ENCODE measurements at places on chromosomes 3 and 15.
A peak's percentile ranks its signal among the peaks of the same experiment; 100 is the strongest.

DNA sequence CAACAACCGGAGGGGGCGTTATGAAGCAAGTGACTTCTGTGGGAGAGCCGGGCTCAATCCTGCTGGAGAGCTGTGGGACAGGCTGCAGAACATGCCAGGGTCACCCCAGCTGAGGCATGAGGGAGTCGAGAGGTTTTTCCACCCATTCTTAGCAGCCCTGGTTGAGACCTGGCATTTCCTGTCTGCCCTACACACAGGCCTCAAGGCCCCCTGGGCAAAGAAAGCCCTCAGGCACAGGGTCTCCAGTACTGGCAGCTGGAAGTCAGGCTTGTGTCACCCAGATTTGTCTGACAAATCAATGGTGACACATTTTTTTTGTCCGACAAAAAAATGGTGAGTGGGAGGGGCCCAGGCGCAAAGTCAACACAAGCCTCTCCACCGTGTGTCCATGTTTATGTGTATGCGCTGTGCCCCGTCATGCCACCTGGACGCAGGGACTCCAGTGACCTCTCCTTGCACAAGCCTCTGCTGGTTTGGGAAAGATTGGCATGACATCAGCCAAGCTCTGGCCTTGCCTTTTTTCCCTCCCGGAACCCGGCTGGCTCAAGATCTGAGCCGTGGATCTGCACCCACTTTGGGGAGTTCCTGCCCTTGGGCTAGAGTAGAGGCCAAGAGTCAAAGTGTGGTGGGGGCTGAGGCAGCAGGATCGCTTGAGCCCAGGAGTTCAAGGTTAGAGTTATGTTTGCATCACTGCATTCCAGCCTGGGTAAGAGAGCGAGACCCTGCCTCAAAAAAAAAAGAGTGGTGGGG lies 20.8 kb upstream of the ALAS1 start:
- DNase-seq, result no peak

GRCh38 chr15:26967719-26968269 lies 3.2 kb upstream of the GABRG3 start:
- no peak for DNase-seq

- DNase-seq, result no peak
Observed at GRCh38 chr3:195405651-195406050, 37.2 kb downstream of the ACAP2 start.

- no peak for DNase-seq
Observed at GRCh38 chr3:140292170-140292569, 357.2 kb downstream of the CLSTN2 start.

GRCh38 chr3:28348629-28349468 lies at the start of the genes AZI2 and ZCWPW2:
Gene AZI2 (minus strand): TSS chr3:28348824. CDS start chr3:28340617, 8,207 bp downstream.
Gene ZCWPW2 (plus strand): TSS chr3:28348721. CDS start chr3:28413069, 64,348 bp downstream.
- peak; percentile 86 for DNase-seq

GRCh38 chr3:134603480-134603879 lies 47.3 kb downstream of the KY start:
- no peak for DNase-seq

DNA sequence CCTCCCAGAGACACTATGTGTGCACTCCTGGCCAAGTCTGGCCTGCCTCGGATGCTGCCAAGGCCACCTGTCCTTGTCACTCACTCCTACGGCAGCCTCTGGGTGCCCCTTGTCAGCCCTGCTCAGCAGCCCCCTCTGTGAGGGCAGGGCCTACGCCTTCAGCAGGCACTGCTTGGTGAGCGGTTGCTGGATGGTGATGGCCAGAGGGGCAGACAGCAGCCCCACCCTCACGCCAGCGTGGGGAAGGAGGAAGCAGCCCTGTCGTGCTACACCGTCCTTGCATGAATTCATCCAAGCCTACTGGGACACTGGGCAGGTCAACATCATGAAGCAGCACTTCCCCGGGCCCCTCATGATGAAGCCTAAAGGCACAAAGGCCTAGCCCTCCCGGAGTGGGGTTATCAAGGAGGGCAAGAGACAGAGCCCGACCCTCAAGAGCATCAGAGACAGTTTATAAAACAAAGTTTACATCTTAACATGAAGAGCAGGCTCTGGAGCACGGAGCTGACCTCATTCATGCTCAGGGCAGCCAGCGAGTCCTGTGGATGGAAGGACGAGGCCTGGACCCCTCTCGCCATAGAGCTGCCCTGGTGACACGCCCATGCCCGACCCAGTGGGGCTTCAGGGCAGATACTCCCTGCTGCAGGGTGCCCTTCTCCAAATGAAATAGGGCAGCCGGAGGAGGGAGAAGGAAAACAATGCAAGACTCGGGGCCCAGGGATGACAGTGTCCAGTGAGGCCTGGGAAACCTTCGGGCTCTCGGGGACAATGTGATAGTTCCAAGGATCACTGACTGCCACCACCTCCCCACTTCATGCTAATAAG lies 25.3 kb downstream of the CHDH start:
- no peak for DNase-seq

- DNase-seq, result no peak
Observed at GRCh38 chr3:24923570-24923969, 428.9 kb upstream of the THRB start.

- no peak for DNase-seq
Observed at GRCh38 chr3:179769411-179770247, 116.8 kb downstream of the USP13 start.

- no peak for DNase-seq
Observed at GRCh38 chr3:189122526-189123205, 49.1 kb upstream of the TPRG1 start.

DNA sequence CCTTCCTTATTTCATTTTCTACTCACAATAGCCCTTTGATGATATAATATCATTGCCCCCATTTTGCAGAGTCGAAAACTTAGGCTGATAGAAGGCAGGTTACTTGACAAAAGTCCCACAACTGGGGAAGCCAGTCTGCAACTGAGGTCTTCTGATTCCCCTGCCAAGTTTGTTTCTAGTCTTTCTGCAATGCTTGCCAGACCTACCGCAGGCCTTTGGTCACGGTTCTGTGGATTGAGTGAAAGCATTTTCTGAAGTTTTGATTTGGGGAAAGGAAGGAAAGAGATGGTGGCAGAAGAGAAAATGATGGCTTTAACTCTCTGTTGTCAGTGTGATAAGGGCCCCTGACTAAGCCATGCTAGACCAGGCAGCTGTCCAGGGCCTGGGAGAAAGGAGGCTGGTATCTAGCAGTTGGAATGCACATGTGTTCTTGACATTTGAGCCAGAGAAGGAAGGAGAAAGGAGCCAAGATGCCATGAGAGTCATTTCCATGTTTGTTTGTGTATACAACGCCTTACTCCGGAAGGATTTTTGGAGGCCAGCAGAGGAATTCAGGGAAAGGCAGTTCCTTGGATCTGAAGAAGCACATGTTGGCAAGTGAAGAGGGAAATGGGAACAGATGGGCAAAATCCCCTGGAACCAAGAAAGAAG lies 29.9 kb downstream of the FAH start:
- no peak for DNase-seq

GRCh38 chr15:70710714-70711113 lies 52.6 kb downstream of the UACA start:
- DNase-seq, result no peak

DNA sequence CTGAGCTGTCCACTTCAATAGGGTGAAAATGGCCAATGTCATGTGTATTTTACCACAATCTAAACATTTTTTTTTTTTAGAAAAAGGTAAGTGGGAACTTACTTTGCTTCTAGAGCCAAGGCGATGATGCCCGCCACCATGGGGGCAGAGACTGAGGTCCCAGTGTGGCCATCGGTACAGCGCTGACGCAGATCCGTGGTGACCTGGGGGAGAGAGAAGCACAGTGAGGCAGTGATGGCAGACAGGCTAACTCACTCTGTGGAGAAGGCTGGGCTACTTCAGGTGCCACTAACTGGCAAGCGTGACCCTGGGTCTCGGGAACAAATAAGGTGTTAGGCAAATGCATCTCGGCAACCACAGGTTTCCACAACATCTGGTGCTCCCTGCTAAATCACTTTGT lies 94.3 kb upstream of the SNRPA1 start:
- no peak for DNase-seq

DNA sequence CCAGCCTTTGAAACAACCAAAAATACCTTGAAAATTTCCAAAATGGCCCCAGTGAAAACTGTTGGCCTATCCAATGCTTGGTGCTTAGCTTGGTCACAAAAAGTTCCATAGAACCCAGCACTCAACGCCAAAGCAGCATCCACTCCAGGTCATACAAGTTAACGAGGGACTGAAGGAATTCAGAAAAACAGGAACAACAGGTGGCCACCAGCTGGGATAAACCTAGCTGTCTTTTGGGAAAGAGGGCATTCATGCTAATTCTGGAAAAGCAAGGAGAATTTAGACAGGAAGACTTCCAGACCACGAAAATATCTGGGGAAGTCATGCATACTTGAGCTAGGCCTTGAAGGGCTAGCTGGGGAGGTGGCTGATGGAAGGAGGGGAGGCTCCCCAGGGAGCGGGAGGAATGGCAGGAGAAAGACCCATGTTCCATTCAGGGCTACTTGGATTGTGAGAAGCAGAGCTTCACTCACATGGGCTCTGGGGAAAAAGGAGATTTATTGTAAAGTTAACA lies 28.6 kb downstream of the COLQ start:
- DNase-seq, result no peak
